Naive thymus-derived CD8-positive, alpha-beta T cell (primary cell): ENCODE measurements at places on chromosomes 6 and 20.
A peak's percentile ranks its signal among the peaks of the same experiment; 100 is the strongest.

DNA sequence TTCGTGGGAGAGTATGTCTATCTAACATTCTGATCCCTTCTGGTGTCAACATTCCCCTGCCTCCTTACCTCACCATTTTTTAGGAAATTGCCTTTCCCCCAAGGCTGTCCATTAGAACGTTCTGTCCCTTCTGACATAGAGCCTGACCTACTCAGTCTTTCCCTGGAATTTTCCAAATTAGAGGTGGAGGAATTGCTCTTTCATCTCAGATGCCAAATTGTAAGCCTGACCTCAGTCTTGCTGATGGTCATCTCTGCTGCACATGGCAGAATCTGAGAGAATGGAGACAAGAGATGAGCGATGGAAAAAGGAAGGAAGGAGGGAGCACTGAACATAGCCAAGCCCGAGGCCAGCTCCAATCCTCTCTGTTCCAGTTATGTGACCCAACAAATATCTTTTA lies 5.4 kb upstream of the GCM1 start:
- H3K4me1 ChIP-seq: no peaks in the 10 kb centered on the region
- H3K27ac ChIP-seq: no peak overlapping the region
- H3K27me3 ChIP-seq: peaks cover 9% of the 10 kb centered on the region
- no peak for DNase-seq
- H3K36me3 ChIP-seq: no peaks in the 10 kb centered on the region

DNA sequence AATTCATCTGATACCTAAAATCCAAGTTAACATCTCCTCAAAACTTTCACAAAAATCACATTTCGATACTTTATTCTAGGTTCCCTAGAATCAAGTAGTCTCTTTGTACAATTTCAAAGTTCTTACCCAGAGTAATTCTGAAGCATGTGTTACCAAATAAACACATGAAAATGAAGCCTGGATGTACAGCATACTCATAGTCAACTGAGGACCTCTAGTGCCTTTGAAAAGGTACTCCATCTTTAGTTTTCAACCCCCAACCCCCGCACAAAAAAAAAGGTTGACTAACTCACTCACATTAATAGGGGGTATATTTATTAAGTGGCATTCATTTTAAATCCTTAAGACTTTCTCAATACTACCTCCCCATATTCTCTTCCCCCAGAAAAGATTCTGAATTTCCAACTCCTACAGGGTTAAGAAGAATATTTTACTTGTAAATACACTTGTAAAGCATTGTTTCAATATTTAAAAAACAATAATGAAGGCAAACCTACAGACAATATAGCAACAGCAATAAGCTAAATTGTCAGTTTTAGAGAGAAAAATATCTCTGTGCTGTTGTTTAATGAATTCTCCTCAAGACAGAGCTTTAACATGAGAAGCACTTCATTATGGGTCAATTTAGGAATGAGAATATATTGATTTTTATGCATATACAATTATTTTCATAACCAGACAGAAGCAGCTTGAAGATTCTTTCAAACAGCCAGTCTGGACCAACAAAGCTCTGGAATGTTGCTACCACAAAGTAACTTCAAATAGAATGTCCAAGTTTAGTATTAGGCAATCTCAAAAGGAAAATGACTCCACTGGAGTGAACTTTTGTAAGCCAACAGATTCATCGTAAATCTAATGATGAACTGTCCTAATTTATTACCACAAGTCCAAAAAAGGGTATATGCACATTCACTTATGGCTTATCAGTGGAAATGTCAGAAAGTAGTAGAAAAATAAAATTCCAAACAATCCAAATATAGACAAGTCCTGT lies 3.3 kb downstream of the PLN start:
- peak overlapping the region; percentile 58 for H3K27ac ChIP-seq
- no peaks in the 10 kb centered on the region for H3K27me3 ChIP-seq
- H3K4me3 ChIP-seq: no peak overlapping the region
- DNase-seq: no peak
- H3K36me3 ChIP-seq: peaks cover 17% of the 10 kb centered on the region

- H3K36me3 ChIP-seq: no peaks in the 10 kb centered on the region
- H3K27ac ChIP-seq: no peak overlapping the region
- peaks cover 3% of the 10 kb centered on the region for H3K27me3 ChIP-seq
- H3K4me1 ChIP-seq: peaks cover 6% of the 10 kb centered on the region
These were observed 40.6 kb downstream of the NDUFAF5 start for GRCh38 chr20:13825465-13825864.

GRCh38 chr6:91221072-91221720 lies 634.3 kb upstream of the MAP3K7 start:
- DNase-seq: no peak
